ENCODE measurements at places on chromosomes 4 and X. TPM values are rescaled to one million over a fixed set of nuclear protein-coding genes. Genes with fewer than 3 reads are reported as not detected.

The VCX gene
- not detected for total RNA-seq

The RHOXF1 gene
- not detected for total RNA-seq

The MND1 gene
- 0.98 TPM for total RNA-seq

The RNF175 gene
- total RNA-seq: not detected

The SPACA5 gene
- total RNA-seq: not detected

The IGSF1 gene
- not detected for total RNA-seq

The MSANTD1 gene
- 1.1 TPM for total RNA-seq

The PDHA2 gene
- not detected for total RNA-seq

The HUWE1 gene
- 167 TPM for total RNA-seq

The PPEF2 gene
- not detected for total RNA-seq

The GABRQ gene
- total RNA-seq: not detected

The NAP1L3 gene
- total RNA-seq: 0.86 TPM
